ENCODE measurements at places on chromosomes 3 and 15.

DNA sequence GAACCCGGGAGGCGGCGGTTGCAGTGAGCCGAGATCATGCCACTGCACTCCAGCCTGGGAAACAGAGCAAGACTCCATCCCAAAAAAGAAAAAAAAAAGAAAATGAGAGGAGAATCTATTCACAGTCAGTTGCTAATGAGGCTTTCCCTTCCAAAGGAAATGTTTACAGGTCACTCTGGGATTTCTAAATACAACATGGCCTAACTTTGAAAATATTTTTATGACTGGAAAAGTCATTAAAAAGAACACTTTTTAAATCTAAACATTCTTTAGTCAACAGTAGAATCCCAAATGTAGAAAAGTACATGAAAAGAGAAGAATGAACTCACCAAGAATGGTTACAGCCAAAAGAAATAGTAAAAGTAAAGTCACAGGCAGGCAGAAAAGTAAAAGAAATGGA lies 78.6 kb downstream of the PLD1 start:
- DNase-seq = no peak

- no peak for DNase-seq
These were observed 378.2 kb downstream of the MECOM start for GRCh38 chr3:169285057-169286033.

GRCh38 chr15:78906316-78906620 lies 33.6 kb downstream of the MORF4L1 start:
- no peak for DNase-seq

DNA sequence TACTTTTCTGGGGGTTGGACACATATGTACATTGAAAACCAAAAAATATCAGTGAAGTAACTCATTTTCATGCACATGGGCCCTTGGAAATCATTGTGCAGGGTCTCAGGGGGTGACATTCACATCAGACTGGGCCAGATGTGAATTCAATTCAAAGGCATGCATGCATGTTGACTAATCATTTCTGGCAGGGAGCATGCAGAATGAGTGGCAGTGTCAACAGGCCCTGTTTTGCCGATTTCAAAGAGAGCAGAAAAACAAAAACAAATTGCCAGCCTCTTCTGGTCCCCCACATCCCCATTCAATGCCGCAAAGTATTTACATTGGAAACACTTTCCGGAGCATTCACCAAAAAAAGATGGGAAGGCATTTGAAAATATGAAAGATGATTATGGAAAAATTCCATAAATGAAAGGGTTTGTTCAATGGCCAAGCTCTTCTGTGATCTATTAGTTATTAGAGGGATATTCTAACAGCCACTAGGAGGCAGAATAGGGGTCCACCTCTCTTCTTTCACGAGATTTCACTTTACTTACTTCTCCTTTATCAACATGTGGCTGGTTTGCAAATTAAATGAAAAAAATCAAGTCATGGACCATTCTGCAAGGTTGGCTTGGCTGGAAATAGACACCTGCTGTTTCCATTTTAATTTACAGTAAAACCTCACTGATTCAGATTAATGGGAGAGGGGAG lies 119.9 kb upstream of the FEZF2 start:
- DNase-seq = no peak

DNA sequence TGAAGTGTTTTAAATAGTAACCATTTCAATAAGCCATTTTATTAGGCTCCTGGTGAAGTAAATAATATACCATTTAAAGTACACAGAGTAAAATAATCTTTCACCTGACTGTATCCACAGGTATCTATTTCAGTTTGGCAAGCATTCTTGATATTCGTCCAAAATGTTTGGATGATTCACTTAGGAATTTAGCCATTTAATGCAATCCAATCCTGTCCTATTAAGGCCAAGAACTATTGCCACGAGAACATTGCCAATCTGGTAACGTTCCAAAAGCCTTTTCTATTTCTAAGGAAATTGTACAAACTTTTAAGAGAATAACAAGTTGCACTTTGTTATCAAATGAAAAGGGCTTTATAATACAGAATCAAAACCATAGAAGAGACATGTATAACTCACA lies 209.8 kb upstream of the THRB start:
- no peak for DNase-seq

DNA sequence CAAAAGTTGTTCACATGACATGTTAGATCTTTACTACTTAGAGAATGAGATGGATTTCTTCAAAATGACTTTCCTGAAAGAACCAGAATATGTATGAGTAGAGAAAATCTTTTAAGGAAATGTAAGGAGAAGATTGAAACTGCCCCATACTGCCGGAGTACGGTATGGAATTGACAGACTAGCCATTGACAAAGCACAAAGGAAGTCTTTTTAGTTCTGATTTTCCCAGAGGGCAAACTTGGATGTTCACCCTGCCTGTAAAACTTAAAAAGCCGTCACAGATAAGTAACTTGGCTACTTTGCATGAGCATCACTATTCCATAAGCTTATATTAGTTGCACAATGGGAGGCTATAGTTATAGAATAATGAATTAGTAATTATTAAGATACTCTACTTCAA lies 93.8 kb downstream of the NECTIN3 start:
- DNase-seq = no peak

DNA sequence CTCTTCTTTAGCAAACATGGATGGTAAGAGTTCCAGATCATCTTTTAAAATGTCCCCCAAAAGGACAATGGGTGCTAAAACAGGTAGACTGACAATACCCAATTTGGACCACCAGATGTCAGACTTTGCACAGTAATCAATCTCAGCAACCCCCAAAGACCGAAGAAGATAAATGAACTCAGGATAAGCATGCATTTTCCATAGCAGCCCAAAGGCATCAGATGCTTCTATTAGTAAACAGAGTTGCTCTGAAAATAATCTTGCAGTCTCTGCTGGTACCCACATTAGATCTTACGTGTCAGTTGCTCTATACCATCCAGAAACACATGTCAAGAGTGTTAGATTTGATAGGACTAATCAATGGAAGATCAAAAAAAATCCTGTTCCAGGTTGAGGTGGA lies 20.6 kb downstream of the MYH15 start:
- peak; percentile 26 for DNase-seq

DNA sequence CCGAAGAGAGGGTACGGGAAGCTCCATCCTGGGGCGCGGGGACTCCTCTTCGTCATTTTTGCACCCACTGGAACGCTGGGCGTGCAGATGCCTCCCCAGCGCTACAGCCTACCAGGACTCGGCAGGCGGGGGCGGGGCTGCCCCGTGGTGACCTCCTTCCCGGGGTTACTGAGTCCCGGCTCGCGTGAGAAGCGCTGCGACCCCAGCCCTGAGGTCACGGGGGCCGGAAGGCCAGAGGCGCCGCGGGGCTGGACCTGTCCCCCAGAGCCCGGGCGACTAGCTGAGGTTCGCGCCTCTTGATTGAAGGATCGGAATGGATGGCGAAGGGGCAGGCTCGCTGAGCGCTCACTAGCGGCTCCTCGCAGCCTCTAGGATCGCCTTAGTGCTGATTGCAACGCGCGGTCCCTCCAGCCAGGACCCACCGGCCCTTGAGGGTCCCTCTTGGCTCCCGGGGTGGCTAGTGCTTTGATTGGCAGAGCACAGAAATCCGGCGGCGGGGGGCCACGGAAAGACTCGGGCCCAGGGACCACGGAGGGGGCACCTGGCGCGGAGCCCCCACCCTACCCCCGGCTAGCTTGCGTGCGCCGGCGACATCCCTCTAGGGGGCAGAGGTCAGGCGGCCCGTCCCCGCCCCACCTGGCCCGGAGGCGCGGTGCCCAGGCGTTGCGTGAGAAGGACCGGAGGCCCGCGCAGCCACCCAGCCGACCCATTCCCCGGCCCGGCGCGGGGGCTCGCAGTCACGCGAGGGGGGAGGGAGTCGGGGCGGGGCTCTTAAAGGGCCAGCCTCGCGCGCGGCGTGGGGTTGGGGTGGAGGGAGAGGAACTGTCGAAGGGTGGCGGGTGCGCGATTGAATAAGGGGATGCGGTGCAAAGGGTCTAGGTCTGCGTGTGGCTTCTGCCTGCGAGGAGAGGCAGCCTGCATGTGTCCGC lies 781 bp upstream of the CYP1A1 start:
- DNase-seq = peak; percentile 68

- no peak for DNase-seq
These were observed 3.2 kb downstream of the KCTD6 start for GRCh38 chr3:58495101-58495500.

DNA sequence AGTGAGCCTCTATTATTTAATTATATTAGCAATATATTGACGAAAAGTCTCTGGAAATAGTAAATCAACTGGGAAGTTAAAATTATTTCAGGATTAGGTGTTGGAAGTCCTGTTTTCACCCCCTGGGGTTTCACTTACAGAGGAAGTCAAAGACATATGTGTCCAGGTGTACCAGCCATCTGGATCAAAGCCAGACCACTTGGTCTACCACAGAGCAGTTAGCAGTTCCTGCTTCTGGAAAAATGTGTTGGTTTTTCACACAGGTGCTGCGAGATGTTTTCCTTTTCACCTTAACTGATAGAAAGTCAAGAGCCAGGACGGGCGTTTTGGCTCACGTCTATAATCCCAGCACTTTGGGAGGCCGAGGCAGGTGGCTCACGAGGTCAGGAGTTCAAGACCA lies 13.1 kb downstream of the MME start:
- DNase-seq = no peak

GRCh38 chr15:42157381-42157780 lies 945 bp upstream of the PLA2G4F start:
- DNase-seq = no peak

DNA sequence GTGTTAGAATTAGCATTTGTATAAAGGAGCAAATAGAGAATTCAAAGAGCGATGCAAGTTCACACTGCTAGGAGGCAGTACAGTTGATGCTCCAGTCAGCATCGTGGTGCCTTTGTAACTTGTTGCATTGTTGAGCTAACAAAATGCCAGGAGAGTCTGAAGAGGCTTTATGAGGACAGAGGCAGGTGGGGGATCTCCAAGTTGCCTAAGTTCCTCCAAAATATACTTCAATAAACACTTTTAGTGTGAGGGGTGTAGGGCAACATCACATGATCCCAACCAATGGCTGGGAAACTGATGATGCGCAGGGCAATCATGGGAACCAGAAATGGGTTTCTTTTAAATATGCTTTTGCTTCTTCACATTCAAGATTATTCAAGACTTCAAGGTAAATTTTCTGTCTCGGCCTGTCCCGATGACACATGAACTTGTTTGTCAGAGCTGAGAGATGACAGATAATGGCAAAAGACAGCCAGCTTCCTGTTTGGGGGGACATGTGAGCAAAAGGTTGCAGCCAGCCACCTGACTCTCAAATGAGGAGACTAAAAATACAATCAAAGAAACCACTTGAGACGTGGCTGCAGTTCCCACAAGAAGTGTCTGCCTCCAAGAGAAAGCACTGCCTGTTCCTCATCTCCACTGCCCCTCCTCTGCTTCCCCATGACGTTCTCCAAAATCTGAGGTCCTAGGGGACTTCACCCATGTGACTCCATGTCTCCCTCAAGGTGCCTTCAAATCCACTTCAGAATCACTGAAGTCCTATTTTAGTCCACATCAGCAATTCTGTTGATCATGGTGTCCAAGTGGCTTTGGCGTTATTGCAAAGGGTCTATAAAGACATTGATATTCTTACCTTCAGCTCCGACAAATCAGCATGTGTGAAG lies 39.3 kb downstream of the KLHL6 start:
- DNase-seq = no peak

GRCh38 chr3:94121161-94121560 lies 58.3 kb downstream of the NSUN3 start:
- DNase-seq = no peak

- DNase-seq = peak; percentile 64
These were observed 12.9 kb downstream of the PCYT1A start for GRCh38 chr3:196274585-196274984.

DNA sequence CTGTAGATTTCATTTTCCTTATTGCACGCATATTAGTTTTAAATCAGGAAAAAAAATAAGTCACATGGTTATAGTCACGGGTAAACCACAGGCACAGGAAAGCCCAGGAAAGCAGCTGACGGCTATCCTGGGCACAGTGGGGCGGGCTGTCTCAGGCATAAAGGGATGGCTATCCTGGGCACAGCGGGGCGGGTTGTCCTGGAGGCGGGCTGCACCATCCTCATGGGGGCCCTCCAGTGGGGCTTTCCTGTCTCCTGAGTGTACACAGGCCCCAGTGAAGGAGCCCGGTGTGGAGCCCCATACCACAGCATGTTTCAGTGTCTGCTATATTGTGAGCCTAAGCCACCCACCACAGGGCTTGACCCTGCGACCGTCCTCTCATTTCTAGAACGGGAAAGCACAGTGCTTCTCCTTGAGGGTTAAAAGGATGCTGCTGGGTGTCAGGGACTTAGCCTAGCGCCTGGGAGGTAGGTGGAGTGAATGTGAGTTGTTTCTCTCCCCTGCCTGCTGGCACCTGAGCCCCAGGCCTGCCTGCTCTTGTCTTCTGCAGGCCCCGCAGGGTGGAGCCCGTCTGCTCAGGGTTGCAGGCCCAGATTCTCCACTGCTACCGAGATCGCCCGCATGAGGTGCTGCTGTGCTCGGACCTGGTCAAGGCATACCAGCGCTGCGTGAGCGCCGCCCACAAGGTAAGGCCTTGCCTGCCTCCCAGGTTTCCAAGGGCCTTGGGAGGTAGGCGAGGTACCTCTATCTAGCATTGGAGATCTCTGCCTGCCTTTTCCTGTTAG lies 25.9 kb upstream of the PLXNA1 start:
- no peak for DNase-seq

DNA sequence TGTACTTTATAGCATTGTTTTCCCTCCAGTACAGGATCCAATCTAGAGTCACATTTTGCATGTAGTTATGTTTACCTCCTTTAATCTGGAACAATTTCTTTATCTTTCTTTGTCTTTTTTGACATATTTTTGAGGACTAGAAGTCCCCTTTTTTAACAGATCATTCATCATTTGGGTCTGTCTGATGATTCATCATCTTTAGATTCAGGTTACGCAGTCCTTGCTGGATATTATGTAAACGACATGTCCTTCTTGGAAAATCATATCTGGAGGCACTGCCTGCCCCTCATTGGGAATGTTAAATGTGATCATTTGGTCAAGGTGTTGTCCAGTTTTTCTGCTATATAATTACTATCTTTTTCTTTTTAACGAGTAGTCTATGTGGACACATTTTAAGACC lies 18.3 kb downstream of the TGM4 start:
- DNase-seq = no peak

GRCh38 chr3:150681057-150681456 lies 22.7 kb downstream of the ERICH6 start:
- peak; percentile 12 for DNase-seq

DNA sequence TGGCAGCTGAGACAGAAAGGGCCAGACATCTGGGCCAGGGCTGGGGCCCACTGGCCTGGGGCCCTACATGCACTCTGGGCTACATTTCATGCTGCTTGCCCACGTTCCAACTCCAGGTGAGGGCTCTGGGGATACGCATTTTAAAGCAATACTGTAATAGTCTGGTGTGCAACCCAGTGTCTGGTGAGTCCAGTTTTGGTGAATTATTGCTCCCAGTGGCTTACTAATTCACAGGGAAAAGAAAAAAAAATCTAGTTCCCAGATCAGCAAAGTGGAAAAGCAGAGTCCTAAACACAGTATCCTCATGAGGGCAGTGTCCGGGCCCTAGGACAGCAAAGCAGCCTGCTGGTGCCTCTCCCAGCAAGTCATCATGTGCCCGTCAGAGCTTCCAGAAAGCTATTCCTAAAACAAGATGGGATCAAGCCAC lies 82.4 kb downstream of the CCNL1 start:
- DNase-seq = no peak

- DNase-seq = no peak
These were observed 42.2 kb upstream of the PLCL2 start for GRCh38 chr3:16842272-16843270.
